ENCODE measurements at places on chromosomes 6 and 20. TPM values are rescaled to one million over a fixed set of nuclear protein-coding genes. Genes with fewer than 3 reads are reported as not detected.

The CST8 gene
- not detected for total RNA-seq

DNA sequence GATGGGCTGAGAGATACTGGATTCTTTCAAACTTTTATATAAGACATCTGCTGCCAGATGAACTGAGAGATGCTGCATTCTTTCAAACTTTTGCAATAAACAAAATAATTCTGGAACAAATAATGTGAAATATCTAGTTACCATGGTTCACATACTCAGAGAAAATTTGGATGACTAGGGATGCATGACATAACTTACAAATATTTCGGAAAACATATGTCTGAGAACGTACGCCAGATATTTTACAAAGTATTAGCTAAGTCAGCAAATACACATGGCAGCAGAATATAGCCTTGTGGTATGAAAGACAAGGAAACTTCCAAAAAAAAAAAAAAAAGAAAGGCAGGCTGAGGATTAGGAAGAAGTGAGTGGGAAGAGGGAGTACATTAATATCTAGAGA, 113.3 kb upstream of the TRAF3IP2 start:
- peak overlapping the region; percentile 0 for H3K27ac ChIP-seq
- H3K27me3 ChIP-seq: no peaks in the 10 kb centered on the region
- DNase-seq: no peak
- peaks cover 11% of the 10 kb centered on the region for H3K36me3 ChIP-seq

DNA sequence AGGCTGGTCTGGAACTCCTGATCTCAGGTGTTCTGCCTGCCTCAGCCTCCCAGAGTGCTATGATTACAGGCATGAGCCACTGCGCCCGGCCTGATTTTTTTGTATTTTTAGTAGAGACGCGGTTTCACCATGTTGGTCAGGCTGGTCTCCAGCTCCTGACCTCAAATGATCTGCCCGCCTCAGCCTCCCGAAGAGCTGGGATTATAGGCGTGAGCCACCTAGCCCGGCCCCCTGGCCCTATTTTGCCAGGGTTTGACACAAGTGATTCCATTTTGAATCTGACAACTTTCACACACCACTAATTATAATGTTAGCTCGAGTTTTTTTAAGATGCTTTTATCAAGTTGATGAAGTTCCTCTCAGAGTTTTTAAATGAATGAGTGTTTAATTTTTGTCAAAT, 25.6 kb downstream of the TTLL9 start:
- H3K4me1 ChIP-seq: peaks cover 7% of the 10 kb centered on the region
- no peaks in the 10 kb centered on the region for H3K27me3 ChIP-seq
- no peak overlapping the region for H3K4me3 ChIP-seq
- DNase-seq: no peak
- no peaks in the 10 kb centered on the region for H3K36me3 ChIP-seq

The PIM1 gene
- total RNA-seq: 63.6 TPM

GRCh38 chr20:36281785-36282380, 24.3 kb upstream of the DLGAP4 start:
- DNase-seq: no peak
- H3K4me3 ChIP-seq: no peak overlapping the region
- no peak overlapping the region for H3K27ac ChIP-seq
- H3K27me3 ChIP-seq: peaks cover 34% of the 10 kb centered on the region
- H3K36me3 ChIP-seq: no peaks in the 10 kb centered on the region

DNA sequence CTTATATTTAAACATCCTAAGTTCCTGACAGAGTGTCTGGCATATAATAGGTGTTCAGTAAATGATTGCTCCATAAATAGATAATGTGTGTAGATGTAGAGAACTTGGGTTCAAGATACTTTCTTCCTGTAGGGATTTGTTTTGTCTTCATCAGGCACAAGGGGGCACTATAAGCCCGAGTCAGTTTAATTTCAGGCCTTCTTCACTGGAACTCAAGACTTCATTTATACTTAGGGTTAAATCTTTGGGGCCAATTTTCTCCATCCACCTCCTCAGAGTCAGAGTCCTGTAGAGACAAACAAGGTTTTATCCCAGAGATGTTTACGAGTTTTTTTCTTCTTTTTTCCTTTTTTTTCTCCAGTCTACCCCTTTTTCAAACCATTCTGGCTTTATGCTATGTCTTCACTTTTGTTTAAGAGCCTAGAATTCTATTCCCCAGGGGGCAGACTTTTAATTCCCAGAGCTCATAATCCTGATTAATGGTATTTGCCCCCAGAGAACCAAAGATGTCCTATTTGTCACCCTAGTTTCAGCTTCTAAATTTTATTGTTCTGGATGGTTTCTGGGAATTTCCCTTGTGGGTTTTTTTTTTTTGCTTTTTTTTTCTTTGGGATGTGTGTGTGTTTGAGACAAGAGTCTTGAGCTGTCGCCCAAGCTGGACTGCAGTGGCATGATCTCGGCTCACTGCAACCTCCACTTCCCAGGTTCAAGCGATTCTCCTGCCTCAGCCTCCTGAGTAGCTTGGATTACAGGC, 88.4 kb downstream of the HFE start:
- H3K4me3 ChIP-seq: no peak overlapping the region
- no peak overlapping the region for H3K27ac ChIP-seq
- no peaks in the 10 kb centered on the region for H3K27me3 ChIP-seq
- DNase-seq: no peak

DNA sequence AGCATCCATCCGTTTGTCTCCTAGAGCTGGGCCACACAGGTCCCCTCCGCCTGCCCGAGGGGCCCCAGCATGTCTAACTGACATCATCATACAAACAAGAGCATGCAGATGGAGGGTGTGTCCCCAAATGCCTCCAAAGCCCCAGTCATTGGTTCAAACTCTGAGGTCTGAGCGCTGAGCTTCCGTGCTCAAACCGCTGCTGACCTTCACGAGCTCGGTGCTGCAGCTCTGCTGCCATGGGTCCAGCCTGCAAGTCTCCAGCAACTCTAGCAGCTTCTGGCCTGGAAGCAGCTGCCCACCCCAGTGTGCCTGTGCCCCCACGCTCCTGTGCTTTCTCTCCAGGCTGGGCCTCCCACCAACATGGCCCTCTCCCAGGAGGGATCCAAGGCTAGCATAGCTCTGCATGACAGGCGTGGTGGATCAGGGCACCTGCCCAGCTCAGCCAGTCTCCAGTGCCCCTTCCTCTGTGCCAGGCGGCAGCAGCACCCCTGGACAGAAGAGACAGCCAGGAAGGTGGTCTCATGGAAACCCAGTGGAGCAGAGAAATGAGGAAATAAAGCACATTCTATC, 131.6 kb upstream of the PMEPA1 start:
- no peaks in the 10 kb centered on the region for H3K36me3 ChIP-seq
- H3K4me1 ChIP-seq: peaks cover 4% of the 10 kb centered on the region
- no peaks in the 10 kb centered on the region for H3K27me3 ChIP-seq
- H3K27ac ChIP-seq: no peak overlapping the region

- H3K4me3 ChIP-seq: no peak overlapping the region
- H3K27me3 ChIP-seq: no peaks in the 10 kb centered on the region
- no peaks in the 10 kb centered on the region for H3K4me1 ChIP-seq
- H3K36me3 ChIP-seq: no peaks in the 10 kb centered on the region
These were observed 382.3 kb downstream of the ESR1 start for GRCh38 chr6:152189736-152190135.

The CRIP3 gene
- 2.6 TPM for total RNA-seq

GRCh38 chr6:30102414-30102969, 10.4 kb downstream of the TRIM31 start:
- peak; percentile 88 for DNase-seq
- H3K27me3 ChIP-seq: peaks cover 33% of the 10 kb centered on the region
- H3K27ac ChIP-seq: peak overlapping the region; percentile 39
- no peaks in the 10 kb centered on the region for H3K36me3 ChIP-seq

GRCh38 chr20:39019805-39020325, 57.7 kb downstream of the DHX35 start:
- H3K27ac ChIP-seq: no peak overlapping the region
- peaks cover 4% of the 10 kb centered on the region for H3K4me1 ChIP-seq
- H3K27me3 ChIP-seq: no peaks in the 10 kb centered on the region
- DNase-seq: no peak

DNA sequence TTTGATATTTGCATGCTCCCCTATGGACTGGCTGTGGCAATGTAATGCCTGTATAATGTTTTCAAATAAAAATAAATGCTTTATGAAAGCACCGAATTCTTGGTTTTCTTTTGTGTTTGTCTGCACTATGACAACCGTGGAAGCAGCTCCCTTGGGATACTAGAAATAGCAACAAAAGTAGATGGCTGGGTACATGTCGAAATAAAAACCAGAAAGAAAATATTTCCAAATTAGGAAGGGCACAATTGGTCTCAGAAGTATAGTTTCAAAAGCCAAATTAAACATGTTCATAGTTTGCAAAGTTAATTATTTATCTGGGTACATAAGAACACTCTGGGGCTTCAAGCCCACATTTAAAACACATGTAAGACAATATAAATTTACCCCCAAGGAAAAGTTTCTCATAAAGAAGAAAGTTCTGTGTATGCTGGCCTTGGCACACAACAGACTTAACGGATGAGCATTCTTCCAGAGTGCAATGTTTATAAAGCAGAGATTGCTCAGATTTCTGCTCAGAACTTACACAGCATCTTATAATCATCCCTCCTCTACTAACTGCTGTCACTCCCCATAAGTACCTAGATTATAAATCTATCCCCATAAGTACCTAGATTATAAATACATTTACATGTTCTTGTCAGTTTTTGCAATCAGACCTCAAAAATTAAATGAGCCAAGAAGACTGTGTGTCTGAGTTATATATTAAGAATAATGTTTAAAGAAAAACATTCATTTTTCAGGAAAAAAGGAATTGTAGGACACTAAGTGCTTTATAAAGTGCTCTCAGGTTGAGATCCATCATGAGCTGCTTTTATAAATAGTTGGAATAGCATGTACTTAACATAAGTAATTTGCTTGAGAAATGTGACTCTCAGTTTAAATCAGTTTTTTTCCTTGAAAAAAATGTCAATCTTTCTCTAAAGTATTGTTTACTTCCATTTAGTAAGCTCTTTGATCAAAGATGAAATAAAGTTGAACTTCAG, 230.2 kb upstream of the PLN start:
- H3K27me3 ChIP-seq: no peaks in the 10 kb centered on the region
- peaks cover 10% of the 10 kb centered on the region for H3K4me1 ChIP-seq
- peak overlapping the region; percentile 67 for H3K27ac ChIP-seq
- no peak for DNase-seq

GRCh38 chr6:88211446-88211845, 45.3 kb upstream of the CNR1 start:
- no peak overlapping the region for H3K27ac ChIP-seq
- no peaks in the 10 kb centered on the region for H3K4me1 ChIP-seq
- H3K4me3 ChIP-seq: no peak overlapping the region
- no peak for DNase-seq

DNA sequence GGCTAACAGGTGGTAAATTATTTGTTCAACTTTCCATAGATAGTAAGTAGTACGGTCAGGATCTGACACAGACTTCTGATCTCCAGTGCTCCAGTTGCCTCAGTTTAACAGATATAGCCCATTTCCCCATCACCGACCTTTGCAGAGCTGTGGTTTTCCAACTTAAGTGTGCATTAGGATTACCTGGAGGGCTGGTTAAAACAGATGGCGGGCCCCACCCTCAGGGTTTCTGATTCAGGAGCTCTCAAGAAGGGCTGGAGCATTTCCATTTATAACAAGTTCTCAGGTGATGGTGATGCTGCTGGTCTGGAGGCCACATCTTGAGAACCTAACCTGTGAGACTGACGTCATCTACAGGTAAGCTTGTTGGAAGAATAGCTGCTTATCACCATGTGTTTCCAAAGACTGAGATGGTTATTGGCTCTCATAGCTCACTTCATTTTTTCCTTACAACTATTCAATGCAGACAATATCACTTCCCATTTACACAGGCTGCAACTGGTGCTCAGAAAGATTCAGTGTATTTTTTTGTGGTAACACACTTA, 360.1 kb upstream of the CHD6 start:
- no peaks in the 10 kb centered on the region for H3K4me1 ChIP-seq
- H3K36me3 ChIP-seq: no peaks in the 10 kb centered on the region
- no peak overlapping the region for H3K4me3 ChIP-seq
- H3K27me3 ChIP-seq: no peaks in the 10 kb centered on the region
- H3K27ac ChIP-seq: no peak overlapping the region

DNA sequence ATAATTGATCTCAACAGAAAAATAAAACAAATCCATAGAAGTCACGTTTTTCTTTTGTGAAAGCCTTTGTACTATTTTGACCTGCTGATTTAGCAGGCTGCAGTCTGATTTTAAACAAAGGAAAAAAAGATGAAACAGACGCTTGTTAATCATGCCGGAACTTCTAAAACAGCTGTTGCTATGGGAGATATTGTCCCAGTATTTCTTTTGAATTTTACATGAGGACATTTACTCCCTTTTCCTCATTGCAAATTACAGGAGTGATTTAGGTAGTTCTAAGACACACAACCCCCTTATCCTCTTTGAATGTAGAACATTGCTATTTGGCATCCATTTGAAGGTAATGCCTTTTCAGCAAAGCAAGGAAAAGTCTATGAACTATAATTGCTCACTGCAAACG, 416.1 kb downstream of the BCKDHB start:
- no peaks in the 10 kb centered on the region for H3K4me1 ChIP-seq
- no peak overlapping the region for H3K27ac ChIP-seq
- H3K27me3 ChIP-seq: no peaks in the 10 kb centered on the region
- DNase-seq: no peak
- H3K4me3 ChIP-seq: no peak overlapping the region

GRCh38 chr6:136952714-136953260, 30.7 kb downstream of the SLC35D3 start:
- no peaks in the 10 kb centered on the region for H3K36me3 ChIP-seq
- H3K4me1 ChIP-seq: no peaks in the 10 kb centered on the region
- H3K27me3 ChIP-seq: no peaks in the 10 kb centered on the region
- H3K27ac ChIP-seq: no peak overlapping the region
- no peak for DNase-seq

DNA sequence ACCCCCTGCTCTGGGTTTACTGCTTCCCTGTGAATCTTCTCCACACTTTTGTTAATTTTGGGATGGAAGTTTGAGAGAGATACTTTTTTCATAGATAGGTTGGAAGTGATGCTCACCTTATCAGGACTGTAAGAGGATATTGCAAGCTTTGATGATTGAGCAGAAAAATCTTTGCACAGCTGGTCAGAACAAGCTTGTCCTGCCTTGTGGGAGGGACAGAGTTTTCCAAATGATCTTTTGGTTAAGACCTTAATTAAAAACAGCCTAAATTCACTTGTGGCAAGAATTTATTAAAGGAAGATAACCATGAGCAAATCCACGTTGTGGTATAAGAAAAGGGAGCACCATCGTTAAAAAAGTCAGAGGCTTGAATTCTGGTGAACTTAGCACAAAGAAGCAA, 32.2 kb downstream of the E2F3 start:
- peaks cover 4% of the 10 kb centered on the region for H3K36me3 ChIP-seq
- DNase-seq: no peak
- no peak overlapping the region for H3K27ac ChIP-seq
- no peak overlapping the region for H3K4me3 ChIP-seq
- no peaks in the 10 kb centered on the region for H3K4me1 ChIP-seq

The PPP1R16B gene
- total RNA-seq: 5.6 TPM

The ZBTB12 gene
- total RNA-seq: 1.1 TPM

GRCh38 chr6:157258878-157259277, 64.4 kb downstream of the TMEM242 start:
- peaks cover 26% of the 10 kb centered on the region for H3K4me1 ChIP-seq
- DNase-seq: no peak
- H3K4me3 ChIP-seq: no peak overlapping the region
- no peaks in the 10 kb centered on the region for H3K27me3 ChIP-seq

The HCRTR2 gene
- not detected for total RNA-seq

GRCh38 chr6:83265384-83265783, 72.2 kb downstream of the RWDD2A start:
- no peaks in the 10 kb centered on the region for H3K36me3 ChIP-seq
- no peak for DNase-seq
- no peak overlapping the region for H3K4me3 ChIP-seq
- no peaks in the 10 kb centered on the region for H3K4me1 ChIP-seq
- H3K27me3 ChIP-seq: no peaks in the 10 kb centered on the region
- H3K27ac ChIP-seq: no peak overlapping the region
